Vagina (tissue), 2 donors: ENCODE measurements at places on chromosomes 13 and 19.

DNA sequence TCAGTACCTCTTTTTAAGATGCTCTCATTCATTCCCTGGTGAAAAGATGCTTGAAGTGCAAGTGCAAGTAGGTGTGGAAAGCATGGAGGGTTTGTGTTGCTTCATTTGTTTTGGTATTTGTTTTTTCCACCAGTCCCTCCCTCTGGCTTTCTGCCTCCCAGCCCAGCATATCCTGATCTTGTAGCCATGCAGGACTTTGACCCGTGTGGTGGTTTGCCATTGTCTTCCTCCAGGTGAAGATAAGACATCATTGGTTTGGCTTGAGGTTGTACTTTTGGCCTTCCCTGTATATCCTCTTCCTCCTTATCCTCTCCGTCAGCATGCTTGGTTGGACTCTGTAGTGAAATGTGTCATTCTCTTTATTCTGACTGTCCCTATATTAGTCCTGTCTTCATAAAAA, 9.1 kb downstream of the SPINT2 start:
- no peak for DNase-seq

DNA sequence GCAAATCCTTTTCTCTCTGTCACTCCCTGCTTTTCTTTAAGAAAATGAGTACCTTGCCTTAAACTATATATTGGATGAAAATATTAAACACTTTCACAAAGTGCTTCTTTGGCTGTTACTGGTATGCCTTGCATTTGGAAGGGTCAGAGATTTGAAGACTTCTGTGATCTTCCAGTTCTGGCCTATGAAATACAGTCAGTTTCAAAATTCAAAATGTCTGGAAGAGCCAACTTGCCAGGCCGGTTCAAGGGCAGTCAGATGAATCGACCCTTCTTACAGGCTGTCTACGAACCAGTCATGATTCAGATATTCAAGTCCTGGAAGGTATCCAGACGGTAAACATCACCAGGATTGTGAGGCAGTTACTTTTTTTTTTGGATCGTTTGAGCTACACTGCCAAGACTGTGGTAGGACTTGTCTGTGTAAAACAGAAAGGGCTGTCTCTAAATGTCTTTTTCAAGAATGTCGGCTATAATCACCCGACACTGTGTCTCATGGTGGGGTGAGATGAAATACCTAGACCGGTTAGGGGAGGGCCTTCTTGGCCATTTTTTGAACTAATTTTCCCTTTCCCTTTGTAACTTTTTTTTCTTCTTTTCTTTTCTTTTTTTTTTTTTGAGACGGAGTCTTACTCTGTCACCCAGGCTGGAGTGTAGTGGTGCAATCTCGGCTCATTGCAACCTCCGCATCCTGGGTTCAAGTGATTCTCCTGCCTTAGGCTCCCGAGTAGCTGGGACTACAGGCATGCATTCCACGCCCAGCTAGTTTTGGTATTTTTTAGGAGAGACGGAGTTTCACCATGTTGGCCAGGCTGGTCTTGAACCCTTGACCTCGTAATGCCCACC, 11.2 kb downstream of the ACTN4 start:
- DNase-seq: no peak

- no peak for DNase-seq
Measured at GRCh38 chr13:75316427-75316826, 165.5 kb downstream of the TBC1D4 start.

DNA sequence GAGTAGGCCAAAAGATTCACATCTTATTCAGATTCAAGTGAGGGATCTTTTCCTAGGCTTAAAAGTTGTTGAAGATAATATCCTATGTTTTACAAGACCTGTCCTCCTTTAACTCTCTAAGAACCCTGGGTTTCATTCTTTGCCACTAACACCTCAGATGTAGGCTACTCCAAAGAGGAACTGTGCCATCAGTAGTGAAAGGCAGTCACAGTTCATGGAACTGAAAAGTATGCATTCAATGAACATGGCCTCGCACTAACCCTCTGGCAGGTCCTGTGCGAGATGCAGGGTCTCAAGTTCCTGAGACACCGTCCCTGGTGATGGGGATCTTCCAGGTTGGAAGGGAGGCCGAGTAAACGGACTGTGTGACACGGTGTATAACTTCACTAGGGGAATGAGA, 4.3 kb downstream of the LGALS14 start:
- DNase-seq: no peak

DNA sequence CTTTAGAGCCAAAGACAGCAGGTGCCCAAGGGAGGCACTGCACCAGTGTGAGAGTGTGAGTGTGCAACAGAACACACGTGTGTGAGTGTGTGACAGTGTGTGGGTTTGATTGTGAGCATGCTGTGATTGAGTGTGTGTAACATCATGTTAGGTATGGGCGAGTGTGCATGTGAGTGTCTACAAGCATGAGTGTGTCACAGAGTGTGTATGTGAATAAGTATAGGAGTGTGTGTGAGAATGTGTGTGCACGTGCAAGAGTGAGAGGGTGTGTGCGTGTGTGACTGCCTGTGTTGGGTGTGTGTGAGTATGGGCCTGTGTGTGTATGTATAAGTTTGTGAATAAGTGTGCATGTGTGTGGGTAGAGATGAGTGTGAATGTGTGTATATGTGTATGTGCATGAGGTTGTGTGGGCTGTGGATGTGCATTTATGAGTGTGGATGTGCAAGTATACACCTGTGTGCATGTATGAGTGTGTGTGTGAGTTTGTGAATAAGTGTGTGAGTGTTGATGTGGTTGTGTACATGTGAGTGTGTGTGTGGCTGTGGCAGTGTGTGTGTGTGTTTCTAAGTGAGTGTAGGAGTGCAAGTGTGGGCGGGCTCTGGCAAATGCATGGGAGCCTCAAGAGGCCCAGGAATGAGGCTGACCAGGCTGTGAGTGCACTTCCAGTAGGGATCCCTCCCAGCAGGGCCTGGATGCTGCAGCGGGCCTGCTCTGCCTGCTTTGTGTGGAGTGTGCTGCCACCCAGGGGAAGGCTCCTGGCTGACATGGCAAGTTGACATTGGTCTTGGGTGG, 198.4 kb downstream of the COL4A1 start:
- DNase-seq: peak; percentile 89

GRCh38 chr13:67204764-67205163, 25.4 kb downstream of the PCDH9 start:
- DNase-seq: no peak

- DNase-seq: no peak
Measured at GRCh38 chr13:28426381-28426780, 68.5 kb downstream of the FLT1 start.

DNA sequence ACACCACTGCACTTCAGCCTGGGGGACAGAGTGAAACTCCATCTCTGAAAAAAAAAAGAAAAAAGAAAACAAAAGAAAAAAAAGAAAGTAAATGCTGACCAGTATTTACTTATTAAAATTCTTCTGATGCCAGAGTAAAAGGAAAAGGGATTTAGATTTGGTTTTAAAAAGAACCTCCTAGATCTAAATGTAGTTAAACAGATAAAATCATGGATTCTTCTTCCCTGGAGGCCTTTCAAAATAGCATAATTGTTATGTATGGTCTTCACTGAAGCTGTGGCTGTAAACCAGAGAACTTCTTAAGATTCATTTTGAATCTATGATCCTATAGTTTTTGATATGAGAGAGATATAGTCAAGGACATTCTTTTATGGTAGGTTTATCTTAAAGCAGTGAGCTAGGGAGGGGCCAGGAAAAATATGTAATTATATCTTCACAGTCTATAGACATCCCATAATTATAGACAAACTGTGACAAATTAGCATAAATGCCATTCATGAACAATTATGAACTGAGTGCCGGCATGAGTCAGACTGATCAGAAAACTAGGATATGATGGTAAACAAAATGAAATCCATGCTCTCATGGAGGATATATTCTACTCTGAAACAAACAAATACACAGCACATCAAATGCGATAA, 14.9 kb upstream of the STK24 start:
- DNase-seq: no peak

GRCh38 chr13:114148521-114148855, 16.1 kb upstream of the RASA3 start:
- no peak for DNase-seq

DNA sequence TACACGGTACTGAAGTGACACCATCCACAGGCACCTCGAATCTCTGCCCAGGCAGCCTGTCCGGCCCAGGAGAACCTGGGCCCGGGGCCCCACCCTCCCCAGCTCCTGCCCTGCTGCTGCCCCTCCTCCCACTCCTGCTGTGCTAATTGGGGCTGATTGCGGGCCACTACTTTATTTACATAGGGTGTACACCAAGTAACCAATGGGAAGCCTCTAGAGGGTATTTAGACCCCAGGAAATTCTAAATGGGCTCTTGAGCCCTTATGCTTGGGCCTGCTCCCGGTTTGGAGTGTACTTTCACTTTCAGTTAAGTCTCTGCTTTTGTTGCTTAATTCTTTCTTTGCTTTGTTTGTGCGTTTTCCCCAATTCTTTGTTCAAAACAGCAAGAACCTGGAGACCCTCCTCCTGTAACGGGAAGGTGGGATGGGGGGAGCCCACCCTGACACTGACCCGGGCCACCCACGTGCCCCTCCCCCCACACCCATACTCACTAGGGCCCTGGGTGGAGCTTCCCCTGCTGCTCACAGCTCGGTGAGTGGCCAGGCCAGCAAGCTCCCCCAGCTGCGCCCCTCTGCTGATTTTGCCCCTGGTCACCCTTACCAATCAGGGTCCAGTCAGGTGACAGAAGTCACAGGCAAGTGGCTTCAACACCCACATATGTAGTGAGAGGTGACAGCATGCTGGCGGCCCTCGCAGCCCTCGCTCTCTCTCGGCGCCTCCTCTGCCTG, 9.4 kb downstream of the SCGB2B2 start:
- DNase-seq: no peak

- DNase-seq: no peak
Measured at GRCh38 chr13:80363890-80364503, 23.1 kb upstream of the SPRY2 start.

- no peak for DNase-seq
Measured at GRCh38 chr19:53549340-53549739, 11.4 kb downstream of the ZNF331 start.

DNA sequence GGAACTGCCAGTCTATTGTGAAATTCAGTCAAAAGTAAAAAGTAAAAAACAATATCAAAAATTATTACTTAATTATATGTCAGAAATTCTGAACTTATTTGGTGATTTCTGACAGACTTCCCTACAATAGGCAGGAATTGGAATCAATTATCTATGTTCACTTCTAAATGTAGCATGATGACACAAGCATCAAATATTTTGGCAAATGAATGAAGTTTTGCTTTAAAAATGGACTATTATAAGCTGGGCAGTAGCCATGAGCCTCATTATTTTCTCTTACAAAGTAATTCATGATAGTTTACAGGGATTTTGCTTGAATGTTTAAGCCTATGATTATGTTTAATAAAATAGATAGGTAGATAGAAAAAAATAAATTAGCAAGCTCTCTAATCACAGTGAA, 582.6 kb downstream of the SLITRK6 start:
- DNase-seq: no peak

DNA sequence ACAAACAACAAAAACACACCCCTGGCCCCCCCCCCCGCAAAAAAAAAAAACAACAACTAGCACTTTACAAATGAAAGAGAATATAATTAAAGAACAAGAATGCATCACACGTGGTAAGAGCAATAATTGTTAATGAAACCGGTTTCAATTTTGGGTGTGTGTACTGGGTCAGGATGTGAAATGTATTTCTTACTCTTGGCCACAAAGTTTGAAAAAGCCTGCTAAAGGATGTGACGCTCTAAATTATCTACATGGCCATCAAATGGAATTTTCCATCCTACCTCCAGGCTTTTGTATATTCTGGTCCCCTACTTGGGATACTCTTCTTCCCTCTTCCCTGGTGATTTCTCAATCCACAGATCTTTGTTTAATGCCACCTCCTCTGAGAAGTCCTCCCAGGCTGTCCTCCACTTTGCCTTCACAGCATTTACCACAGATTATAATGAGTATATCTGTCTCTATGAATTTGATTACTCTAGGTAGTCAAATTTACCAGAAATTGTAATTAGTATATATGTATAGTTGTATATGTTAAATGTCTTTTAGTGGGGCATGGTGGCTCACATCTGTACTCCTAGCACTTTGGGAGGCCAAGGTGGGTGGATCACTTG, 2.1 kb downstream of the SARS2 start:
- DNase-seq: no peak

DNA sequence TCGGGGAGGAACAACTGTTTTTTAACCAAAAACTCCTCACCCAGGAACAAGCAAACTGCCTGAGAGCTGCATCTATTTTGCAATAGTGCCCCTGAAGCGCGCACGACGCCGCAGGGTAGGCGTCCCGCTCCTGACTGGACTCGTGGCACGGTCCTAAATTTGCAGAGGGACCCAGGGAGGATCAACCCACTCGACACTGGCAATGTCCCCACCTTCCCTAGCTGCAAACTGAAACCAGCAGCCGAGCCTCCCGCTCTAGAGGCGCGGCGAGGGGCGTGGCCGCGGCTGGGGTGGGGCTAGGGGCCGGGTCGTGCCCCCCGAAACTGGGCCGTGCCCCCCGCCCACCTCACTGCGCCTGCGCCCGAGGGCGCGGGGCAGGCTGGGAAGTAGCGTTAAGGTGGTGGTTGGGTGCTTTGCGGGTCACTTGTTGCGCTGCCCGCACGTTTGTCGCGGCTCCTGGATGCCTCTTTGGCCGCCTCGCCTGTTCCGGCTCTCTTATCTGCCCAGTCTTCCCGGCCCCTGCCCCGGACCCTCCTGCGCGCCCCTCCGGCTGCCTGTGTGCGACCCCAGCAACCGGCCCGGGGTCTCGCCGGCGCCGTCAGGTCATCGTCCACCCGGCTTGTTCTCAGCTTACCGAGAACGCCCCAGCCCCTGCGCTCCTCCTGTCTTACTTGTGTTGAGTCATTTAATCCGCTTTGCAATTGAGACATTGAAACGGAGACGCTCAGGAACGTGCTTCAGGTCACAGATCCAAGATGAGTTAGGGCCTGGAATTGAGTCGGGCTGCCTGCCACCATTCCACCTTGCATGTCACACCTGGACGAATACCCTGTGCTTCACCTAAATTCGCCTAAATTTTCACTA, 37.9 kb upstream of the LSM14A start:
- DNase-seq: no peak

- DNase-seq: no peak
Measured at GRCh38 chr19:2150794-2151338, 500 bp downstream of the AP3D1 start.

GRCh38 chr19:23956051-23956450, 41.4 kb downstream of the ZNF726 start:
- DNase-seq: no peak
